ENCODE measurements at places on chromosomes 4 and X.

DNA sequence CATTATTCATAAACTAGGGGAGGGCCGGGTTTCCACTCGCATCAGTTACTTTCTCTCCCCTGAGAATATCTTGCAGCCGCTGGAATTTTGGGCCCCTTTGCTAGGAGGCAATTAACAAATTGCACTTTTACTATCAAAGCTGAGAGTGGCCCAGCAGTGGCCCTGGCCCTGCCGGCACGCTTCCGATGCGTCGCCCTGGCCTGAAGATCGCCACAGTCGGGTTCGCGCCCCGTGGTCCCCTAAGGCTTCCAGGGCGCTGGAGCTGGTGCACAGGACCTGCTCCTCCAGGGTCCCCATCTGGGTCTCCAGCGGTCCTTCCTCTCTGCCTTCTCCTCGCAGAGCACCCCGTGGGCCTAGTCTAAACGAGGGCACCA, 486 bp upstream of the CWH43 start:
- DNase-seq, result no peak

DNA sequence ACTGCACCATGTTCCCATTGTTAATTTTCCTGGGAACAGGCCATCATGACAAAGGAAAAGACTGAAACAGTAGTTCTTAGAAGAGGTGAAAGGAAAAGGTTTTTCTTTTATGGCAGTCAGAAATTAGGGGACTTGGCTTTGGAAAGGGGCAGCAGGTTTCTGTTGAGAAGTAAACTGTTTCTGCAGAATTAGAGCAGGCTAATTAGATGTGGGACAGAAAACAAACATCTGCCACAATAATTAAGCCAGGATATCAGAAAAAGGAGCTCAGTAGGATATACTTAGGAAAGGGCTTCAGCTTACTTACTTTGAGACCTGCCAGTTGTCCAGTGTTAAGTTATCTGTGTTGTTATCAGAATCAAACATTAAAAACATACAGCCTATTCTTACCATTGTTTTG, 36.7 kb upstream of the STPG2 start:
- no peak for DNase-seq

DNA sequence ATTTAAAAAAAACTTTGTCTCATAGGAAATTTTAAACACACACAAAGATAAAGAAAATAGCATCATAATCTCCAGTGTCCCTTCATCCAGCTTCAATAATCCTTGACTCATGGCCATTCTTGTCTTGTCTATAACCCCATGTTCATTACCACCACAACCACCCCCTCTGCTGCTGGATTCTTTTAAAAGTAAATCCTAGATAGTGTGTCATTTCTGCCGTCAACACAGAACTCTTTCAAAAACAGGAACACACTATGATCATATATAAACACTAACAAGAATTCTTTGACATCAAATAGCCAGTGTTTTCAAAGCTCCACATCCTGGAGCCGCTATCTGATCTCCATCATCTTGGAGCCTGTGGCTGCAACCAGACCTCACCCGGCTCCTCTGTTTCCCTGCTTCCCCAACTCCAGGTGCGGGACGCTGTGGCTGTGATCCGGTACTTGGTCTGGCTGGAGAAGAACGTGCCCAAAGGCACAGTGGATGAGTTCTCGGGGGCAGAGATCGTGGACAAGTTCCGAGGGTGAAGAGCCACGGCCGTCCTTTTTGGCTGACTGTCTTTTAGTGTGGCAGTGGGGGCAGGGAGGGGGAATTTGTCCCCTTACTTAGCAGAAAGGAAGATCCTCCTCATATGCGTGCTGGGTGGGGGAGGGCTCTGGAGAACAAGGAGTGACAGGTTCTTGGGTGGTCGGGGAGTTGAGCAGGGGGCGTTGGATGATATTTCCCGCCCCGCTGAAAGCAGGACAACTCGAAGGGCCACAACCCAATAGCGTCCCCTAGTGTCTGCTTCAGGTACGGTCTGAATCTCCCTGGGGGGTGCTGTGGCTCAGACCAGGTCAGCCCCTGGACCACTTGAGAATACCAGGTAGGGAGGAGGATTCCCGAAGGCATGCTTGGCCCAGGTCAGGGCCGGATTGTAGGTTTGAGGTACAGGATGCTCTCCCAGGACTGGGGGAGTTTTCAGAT, 15.6 kb downstream of the XPNPEP2 start:
- DNase-seq, result no peak

DNA sequence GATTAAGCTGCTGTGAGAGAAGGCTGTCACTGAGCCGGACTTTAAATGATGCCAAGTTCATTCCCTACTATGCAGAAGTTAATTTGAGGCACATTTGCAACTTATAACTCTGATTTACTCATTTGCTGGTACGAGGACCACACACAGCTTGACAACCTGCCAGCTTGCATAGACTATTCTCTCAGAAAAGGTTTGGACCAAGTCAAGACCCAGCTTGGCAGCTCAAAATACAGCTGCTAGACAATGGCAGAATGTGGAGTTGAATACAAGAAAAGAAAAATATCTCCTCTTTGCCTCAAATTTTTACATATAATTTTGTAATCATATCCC, 338.9 kb downstream of the DHX15 start:
- no peak for DNase-seq

DNA sequence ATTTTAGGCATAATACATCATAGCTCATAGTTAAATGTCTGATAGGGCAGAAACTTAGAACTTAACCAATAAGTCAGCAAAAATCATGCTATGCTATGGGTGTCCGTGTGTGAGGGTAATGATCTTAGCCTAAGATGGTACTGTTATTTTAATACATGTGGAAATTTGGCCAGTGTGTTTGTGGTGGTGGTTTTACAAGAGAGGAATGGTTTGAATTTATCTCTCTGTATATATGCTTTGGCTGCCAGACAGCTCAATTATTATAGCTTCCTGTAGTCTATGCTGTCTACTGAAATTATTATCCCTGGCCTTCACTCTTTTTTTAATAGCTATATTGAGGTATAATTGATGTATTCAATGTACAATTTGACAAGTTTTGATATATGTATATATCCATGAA, 21.3 kb downstream of the ZNF330 start:
- DNase-seq, result no peak

GRCh38 chr4:152065545-152065944, 304.7 kb upstream of the GATB start:
- DNase-seq, result no peak

DNA sequence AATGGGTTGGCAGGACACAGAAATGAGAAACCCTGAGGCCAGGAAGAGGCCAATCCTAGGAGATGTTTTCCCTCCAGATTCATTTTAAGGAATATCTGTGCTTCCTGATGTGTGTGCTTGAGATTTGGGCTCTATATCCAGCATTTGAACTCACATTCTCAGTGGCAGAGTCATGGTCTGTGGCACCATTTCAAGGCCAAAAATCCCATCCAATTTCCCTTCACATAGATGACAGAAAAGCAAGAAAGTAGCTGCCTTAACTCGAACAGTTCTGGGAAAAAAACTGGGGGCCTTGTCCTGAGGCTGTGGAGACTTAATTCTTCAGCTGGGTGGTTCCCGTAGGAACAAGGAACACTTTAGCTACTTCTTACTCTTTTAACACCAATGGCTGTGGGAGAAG, 27.4 kb downstream of the TAF7L start:
- DNase-seq, result no peak

- DNase-seq, result no peak
These were observed 24.3 kb upstream of the TEX13C start for GRCh38 chrX:125295337-125295736.

DNA sequence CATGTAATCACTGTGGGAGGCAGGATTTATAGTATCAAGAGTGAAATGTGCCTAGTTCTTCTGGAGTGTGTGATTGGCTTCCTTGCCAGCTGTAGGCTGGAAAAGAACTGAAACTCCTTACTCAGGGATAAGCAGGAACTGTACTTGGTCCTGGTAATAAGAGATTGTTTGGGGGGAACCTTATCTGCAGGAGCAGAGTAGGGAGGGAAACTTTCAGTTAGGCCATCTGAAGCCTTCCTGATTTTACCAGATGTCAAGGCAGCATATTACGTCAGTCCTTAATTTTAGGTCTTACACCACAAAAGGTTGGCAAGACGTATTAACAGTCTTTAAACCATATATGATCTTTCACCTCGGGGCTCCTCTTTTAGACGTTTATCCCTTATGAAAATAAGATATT, 231.5 kb upstream of the FMR1 start:
- DNase-seq, result no peak

- DNase-seq, result peak; percentile 96
These were observed 1.1 kb downstream of the HNRNPDL start for GRCh38 chr4:82428969-82429727.

DNA sequence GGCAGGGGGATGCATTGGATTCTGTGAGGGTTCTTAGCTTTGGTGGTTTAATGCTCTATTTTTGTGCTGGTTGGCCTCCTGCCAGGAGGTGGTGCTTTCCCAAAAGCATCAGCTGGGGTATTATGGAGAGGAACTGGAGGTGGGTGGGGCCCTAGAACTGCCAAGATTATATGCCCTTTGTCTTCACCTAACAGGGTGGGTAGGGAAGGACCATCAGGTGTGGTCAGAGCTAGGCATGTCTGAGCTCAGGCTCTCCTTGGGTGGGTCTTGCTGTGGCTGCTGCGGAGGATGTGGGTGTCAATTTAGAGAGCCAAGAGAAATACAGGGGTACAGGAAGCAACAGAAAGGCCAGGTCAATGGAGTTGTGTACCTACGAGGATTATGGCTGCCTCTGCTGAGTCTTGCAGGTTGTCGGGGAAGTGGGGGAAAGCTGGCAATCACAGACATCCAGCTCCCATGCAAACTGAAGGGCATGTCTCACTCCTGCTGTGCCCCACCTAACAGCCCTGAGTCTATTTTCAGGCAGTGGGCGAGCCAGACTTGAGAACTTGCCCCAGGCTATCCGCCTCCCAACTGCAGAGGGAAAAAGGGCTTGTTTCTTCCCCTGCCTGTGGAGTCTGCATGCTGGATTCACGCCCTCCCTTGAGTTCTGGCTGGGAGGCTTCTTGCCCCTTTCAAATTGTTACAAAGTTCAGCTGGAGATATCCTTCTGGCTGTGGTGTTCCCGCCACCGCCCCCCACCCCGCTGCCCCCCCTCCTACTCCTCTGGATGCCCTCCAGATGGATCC, 212.0 kb downstream of the COMMD8 start:
- peak; percentile 32 for DNase-seq

DNA sequence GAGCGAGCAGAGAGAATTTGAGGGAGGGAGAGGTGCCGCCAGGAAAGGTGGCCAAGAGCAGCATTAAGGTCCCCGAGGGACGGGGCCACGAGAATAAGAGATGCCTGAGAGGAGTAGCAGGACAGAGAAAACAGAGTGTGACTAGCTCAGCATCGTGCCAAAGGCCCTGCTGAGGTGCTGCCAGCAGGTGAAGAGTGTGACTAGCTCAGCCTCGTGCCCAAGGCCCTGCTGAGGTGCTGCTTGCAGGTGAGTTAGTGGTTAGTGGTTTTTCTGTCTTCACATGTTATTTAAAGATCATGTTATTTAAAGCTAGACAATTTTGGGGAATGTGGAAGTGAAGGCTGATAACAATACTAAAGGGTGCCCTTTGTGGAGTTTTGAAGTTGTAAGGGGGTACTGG, 464.5 kb upstream of the FAT1 start:
- no peak for DNase-seq

DNA sequence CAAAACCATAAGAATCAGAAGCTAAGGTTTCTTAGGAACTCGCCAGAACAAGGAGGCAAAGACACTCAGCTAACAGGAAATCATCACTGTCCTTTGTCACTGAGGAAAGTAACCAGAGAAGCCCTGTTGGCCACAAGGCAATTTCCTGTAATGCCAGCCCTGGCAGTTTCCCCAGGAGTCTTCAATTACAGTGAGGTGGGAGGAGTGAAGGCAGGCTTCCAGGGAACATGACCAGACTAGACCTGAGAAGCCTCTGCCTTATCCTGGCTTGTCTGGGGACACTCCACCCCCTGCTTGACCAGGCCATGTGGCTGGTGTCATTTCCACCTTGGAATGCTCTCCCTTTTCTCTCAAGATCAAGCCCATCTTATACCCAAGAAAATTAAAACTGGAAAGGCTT, 125.3 kb downstream of the COL4A6 start:
- DNase-seq, result no peak

DNA sequence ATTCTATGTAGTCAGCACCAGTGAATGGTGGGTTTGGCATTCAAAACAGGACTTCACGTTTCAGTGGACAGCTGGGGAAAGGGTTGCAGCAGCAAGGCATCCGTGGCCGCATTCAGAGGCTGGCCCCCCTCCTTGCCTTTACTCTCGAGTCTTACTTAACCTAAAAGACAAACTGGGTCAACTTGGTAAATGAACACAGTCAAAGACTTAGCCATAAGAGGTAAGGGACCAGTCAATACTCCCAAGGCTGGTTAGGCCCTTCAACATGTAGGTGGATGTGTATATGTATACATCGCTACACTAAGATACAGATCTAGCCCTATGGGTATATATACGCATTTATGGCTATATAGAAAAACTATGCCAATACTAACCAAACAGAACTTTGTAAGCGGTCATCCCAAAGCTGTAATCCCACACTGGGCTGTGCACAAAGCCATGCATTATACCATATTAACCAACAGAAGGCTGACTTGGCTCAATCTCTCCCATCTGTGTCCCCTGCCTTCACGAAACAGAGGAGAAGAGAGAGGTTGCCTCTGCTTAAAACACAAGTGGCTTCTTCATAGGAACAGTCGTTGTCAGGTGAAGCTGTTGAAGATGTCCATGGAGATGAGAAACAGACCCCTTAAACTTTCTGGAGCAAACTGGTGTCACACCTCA, 61.9 kb downstream of the TSC22D3 start:
- peak; percentile 64 for DNase-seq

GRCh38 chr4:168598191-168598590, 101.3 kb downstream of the PALLD start:
- no peak for DNase-seq

DNA sequence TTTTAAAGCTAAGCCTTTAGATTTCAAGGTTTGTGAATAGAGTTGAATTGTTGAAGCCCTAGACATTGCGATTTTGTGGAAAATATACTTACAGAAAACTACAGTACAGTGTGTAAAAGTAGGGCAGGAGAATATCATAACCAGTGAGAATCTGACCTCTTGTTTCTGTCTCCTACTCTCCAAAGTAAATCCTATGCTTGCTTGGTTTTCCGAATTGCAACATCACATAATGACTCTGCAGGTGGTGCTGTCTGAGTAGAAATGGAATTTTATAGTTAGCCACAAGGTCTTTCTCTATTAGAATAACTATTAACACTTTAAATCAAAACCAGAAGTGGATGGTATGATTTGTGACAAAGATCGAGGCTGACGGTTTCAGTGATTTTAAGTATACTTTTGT, 505.6 kb downstream of the RAPGEF2 start:
- no peak for DNase-seq

DNA sequence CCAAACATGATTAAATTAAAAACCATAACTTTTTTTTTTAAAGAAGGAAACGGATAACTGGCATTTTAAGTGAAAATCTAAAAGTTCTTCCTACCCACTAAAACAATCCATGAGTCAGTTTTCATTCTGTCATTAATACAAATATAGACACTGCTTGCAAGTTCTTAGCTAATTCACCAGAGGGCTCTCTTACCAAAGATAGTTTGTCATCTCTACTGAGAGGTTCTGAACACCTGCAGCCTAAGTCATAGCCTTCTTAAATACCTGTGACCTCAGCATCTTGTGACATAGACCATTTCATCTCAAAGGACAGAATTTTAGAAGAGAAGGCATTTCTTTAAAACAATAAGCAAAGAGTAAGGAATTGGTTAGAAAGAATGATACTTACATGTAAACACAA, 65.3 kb upstream of the FAM120C start:
- DNase-seq, result no peak

All from sigmoid colon (tissue), 7 donors.